ENCODE measurements at places on chromosomes 7 and 10. TPM values are rescaled to one million over a fixed set of nuclear protein-coding genes. Genes with fewer than 3 reads are reported as not detected.

- ATAC-seq: peak; percentile 11
These were observed 64.6 kb downstream of the PRTFDC1 start for GRCh38 chr10:24887855-24888231.

Gene CPA2
- total RNA-seq: not detected

Gene AGAP4
- 8.1 TPM for total RNA-seq

- ATAC-seq: no peak
These were observed 873.9 kb upstream of the MBL2 start for GRCh38 chr10:53646525-53646924.

DNA sequence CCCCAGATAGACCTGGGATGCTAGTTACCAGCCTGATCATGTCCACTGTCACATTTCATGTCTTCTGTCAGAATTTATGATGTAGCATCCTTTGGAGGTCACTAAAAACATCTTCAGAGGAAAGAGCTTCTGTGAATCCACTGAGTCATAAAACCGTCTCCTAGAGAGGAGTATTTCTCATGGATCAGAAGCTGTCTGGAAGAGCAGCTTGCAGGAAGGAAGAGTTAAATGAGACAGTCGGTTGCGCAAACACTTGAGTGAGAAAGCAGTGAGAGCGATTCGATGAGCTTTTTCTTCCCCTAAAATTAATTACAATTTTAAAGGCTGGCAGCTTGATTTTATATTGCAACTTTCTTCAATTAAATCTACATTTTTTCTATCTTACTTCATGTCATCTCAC is 47.2 kb upstream of the WDR11 start:
- no peak for ATAC-seq

Gene OPN4
- not detected for total RNA-seq

Gene PALS2
- 12.8 TPM for total RNA-seq

DNA sequence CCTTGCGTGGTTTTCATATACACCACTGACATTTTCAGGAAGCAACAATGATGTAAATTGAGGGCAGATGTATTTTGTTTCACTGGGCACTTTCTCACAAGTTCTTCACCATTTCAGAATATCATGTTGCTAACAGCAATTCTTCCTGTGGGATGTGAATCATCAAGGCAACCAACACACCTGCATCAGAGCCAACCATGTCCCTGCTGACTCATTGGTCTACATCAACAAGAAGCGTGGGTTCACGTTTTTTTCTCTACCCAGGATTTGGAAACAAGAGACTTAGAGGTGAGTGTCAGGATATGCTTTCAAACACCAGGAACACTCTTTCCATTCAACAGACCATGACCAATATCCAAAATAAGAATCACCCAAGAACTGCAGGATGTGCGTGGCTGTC is 203.9 kb downstream of the TEX36 start:
- peak; percentile 50 for ATAC-seq

DNA sequence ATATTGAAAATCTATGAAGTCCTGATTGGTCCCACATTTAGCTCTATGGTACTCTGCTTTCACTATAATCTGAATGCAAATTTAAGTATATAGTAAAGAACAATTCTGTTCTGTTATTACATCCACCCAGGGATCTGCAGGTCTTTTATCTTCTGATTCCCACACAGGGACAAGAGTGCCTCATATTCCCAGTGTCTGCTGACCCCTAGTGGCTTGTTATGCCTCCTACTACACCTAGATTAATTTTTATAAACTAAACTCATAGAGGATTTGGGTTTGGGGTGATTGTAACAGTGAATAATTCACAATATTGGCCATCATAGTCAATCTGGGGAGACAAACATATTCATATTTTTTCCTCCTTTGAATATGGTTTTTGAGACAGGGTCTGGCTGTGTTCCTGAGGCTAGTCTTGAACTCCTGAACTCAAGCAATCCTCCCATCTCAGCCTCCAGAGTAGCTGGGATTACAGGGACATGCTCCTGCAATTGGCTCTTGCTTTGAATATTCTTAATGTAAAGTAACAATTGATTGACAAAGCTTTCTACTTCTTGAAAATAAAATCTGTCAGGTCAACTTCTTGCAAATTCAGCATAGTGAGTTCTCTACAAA is 282.1 kb downstream of the KCND2 start:
- ATAC-seq: peak; percentile 71

DNA sequence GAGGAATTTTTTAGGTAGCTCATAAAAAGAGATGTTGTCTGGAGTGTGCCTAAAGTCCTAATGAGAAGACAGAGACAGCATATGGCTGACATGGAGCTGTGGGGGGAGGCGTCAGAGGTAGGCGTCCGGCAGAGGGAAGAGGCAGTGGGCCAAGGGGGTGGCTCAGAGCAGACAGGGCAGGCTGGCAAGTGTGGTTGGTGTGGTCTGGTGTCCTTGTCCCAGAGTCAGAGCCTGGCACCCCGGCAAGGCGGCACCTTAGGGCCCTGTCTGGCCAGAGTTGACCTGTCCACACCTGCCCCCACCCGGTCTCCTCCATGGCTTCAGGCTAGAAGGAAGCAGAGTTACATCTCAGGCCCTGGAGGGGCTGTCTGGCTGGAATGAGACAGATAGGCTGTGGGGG is 220.3 kb upstream of the ZNF32 start:
- no peak for ATAC-seq

Gene OR2A12
- not detected for total RNA-seq

DNA sequence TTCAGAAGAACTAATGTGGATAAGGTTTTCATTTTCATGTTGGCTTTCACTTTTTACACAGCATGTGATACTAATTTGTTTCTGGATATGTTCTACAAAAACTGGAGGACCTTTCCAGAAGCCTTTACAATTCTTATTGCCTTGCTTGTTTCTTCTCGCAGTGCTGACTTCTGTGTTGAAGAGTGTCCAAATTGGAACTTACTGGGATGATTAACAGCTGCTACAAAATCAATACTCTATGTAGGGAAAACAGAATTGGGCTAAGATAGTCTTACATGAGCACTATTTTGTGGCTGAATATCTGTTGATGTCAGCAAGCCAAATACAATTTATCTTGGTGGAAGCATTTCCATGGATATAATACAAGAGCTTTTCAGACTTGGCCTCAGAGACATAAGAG is 351.2 kb downstream of the DGKB start:
- ATAC-seq: no peak

GRCh38 chr7:27250557-27251070 is 8.0 kb downstream of the EVX1 start:
- no peak for ATAC-seq

GRCh38 chr7:30163231-30163894 is 28.6 kb downstream of the MTURN start:
- ATAC-seq: no peak

Gene ITPRIP
- 74.4 TPM for total RNA-seq

- no peak for ATAC-seq
These were observed 244.8 kb downstream of the BICC1 start for GRCh38 chr10:58757352-58758065.

Data from esophagus mucosa (tissue), 1 donor.